ENCODE measurements at places on chromosomes 2 and 18.

GRCh38 chr18:75829091-75829490 lies 401.6 kb upstream of the SMIM21 start:
- no peak for DNase-seq

- DNase-seq = no peak
Measured at GRCh38 chr2:188078534-188078933, 213.1 kb upstream of the GULP1 start.

GRCh38 chr2:230942371-230942770 lies 17.3 kb upstream of the GPR55 start:
- DNase-seq = no peak

DNA sequence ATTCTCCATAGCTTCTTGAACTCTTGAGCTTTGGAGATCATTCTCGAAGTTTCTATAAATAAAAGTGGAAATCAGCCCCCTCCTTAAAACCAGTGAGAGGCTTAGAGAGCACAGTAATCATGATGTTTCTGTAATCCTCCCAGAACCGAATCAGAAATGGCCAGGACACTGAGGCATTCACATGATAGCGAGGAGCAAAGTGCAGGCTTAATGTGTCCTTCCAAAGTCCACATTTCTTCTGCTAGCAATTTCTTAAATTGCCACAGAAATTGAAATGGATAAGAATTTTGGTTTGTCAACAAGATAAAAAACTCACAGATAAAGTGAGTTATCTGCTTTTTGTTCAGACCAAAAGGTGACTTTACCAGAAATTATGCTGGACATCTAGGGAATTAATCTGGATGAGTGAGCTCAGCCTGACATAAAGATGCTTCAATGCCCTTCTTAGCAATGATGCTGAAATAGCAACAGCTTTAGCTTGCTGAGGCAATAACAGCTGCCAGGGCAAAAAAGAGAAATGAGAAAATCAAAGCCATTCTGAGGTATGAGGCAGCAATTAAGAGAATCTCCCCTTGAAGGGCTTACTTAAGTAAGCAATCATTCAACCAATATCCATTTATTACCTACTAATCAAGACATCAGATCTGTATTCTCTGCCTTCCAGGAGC lies 82.4 kb upstream of the PHLPP1 start:
- DNase-seq = no peak

- DNase-seq = no peak
Measured at GRCh38 chr2:127087791-127088495, 19.0 kb downstream of the BIN1 start.

- no peak for DNase-seq
Measured at GRCh38 chr2:122007577-122007976, 252.1 kb downstream of the TSN start.

DNA sequence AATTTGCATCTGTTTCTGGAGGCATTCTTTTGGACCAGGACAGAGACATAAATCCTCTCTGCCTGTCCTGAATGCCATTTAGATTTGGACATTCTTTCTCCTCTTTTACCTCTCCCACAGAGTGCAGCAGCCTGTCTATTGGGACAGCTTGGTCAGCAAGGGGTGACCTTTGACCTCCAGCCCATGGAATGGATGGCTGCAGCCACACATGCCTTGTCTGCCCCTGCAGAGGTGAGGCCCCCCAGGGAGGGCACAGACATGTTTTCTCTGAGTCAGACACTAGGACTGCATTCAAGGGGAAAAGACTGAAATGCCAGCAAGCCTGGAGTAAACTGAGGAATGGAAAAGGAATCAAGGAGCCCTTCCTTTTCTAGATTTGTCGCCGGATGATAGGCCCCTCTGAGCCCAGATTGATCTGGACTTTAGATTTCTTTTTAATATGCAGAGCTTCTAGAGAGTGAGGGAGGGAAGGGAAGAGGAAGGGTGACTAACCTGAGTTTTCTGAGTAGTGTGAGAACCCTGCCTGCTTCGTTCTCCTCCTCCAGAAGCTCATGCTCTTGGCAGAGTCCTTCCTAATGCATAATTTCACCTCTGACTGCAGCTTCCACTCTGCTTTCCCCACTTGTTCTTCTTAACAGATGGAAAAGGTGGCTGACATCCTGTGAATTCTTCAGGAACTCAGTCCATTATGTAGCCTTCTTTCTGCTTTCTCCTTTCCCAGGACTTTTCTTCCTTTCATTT lies 16.1 kb upstream of the TTLL4 start:
- DNase-seq = no peak

DNA sequence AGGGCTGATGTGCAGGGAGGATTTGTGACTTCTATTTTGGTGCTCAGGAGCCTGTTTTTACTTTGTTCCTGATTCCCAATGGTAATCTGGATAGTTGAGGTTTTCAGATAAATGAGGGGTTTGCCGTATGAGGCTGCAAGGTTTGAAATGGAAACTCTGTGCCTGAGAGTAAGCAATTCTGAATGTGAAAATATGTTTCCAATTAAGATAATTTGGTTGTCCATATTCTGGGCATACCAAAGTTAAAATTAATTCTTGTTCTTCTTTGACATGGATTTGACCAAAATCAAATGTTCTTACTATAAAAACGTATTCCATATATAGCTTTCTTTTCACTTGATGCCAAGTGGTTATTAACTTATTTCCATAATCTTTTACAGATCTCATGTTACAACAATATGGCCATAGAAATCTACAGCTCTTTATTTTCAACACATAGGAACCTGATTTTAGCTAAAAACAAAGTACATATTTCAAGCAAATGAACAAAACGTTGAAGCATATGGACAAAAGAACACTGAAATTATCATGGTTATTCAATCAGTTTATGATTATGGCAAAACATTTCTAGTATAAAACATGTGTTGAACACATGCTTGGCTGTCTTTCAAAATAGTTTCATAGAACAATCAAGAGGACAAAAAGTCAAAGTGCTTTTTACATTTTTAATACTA lies 63.4 kb upstream of the ARHGAP28 start:
- no peak for DNase-seq

- DNase-seq = no peak
Measured at GRCh38 chr2:141595316-141595920, 535.4 kb downstream of the LRP1B start.

GRCh38 chr2:60459851-60460250 lies 93.6 kb downstream of the BCL11A start:
- DNase-seq = no peak

- DNase-seq = no peak
Measured at GRCh38 chr2:8737571-8738175, 55.8 kb downstream of the ID2 start.
